ENCODE measurements at places on chromosomes 6 and 20.

GRCh38 chr6:107956586-107957307 lies 1.3 kb downstream of the SEC63 start:
- DNase-seq, result no peak

DNA sequence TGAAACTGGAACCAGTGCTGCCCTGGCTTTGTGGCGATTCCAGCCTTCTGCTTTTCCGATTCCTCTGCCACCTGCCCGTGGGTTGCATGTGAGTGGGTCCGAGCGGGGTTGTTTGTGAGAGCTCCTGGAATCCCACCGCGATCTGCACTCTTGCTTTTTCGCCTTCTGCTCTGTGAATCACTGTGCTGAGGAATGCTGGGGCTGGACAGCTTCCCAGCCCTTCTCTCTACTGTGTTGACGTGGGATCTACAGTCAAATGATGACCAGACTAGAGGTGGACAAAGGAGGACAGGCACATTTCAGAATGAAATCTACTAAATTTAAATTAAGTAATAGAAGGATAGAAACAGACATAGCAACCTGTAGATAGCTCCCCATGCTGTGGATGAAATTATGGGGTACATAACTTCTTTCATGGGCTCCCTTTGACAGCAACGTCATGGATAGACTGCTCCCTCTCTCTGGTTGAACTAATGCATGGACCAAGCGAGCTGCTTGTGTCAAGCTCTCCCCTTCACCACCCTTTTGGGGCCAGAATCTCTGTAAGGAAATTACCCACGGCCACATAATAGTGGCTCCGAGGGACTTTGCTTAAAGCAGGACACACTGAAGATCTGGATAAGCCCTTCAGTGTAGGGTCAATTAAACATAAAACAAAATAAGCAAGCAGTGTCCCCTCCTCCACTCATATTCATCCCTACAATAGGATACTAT lies 2.0 kb downstream of the FNDC1 start:
- DNase-seq, result no peak

- DNase-seq, result no peak
Observed at GRCh38 chr20:32078791-32079190, 26.7 kb downstream of the HCK start.

- DNase-seq, result no peak
Observed at GRCh38 chr6:4338884-4339283, 203.5 kb upstream of the ECI2 start.

DNA sequence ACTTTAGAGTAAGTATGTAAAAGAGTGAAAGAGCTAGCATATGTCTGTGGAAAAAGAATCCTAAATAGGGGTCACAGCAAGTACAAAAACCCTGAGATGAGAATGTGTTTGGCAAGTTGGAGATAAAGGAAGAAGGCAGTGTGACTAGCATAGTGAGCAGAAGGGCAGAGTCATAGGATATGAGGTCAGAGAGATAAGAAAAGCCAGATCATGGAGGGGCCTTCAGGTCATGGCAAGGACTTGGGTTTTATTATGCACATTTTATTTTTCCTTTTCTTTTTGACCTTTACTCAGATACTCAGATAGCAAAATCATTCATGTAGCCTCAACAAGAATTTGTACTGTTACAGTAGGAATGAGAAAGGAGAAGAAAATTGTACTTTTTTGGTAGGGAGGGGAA lies 138.0 kb downstream of the GJA1 start:
- no peak for DNase-seq

DNA sequence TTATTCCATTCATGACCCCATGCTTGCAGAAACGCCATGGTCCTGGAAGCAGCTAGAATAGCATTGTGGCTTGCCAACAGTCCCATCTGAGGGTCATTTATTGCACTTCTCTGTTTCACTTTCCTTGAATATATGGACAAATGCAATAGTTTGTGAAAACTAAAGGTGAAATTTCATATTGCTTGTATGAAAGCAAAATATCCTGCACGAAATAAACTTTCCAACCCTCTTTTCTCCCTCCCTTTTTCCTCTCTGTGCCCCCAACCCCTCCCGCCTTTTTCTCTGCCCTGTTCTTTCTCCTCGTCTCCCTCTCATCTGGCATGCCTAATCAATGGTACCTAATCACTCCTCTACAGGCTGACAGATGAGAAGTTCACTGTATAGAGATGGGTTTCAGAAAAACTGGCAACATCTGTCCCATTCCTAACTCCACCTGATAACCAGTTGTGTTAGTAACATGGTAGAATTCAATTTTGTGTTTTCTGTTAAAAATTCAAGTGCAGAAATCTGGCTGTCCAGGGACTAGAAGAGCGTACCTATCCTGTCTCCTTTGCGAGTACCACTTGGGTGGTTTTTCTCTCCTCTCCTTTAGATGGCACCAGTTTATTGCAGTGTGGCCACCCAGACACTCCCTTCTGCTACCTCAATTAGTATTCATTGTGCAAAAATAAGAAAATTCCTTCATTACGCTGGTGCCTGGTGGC lies 198.6 kb downstream of the FOXA2 start:
- DNase-seq, result peak; percentile 69

DNA sequence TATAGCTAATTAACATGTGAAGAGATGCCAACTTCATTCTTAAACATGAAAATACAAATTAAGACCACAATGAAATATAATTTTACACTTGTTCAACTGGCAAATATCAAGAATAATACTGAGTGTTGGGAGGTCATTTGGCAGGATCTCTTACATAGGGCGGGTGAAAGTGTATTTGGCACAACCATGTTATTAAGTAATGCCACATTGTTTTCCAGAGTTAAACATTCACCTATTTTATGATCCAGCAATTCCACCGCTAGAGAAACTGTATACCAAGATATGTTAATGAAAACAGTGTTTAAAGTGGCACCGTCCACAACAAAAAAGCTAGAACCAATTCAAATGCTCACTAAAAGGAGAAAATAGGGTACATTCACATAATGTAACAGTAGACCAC lies 14.1 kb downstream of the MOCS1 start:
- DNase-seq, result no peak

DNA sequence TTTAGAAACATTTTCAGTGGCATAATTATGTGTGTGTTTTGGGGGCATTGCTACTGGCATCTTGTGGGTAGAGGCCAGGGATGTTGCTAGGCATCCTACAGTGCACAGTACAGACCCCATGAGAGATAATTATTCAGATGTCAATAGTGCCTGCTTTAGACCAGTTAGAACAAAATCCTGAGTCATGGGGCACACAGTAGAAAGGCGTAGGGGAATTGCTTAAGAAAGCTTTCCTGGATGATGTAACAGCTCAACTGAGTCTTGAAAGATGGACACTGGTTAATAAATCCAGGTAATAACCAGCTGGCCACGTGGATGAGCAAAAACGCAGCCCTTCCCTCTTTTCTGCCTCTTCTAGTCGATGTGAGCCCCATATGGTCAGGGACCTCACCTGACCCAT lies 51.1 kb downstream of the KCNB1 start:
- DNase-seq, result no peak

DNA sequence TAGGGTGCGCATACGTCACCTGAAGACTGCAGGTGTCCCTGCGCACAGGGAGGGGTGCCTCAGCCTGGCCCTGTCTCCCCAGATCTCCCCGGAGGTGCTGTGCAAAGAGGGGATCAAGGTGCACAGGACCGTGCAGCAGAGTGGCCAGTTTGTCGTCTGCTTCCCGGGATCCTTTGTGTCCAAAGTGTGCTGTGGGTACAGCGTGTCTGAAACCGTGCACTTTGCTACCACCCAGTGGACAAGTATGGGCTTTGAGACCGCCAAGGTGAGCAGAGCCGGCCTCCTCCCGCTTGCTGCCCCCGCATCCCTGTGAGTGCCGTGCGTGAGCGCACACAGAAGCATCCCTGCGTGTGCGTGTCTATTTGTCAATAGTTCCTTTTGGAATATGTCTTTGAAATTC lies 150.7 kb downstream of the DTNBP1 start:
- DNase-seq, result no peak

DNA sequence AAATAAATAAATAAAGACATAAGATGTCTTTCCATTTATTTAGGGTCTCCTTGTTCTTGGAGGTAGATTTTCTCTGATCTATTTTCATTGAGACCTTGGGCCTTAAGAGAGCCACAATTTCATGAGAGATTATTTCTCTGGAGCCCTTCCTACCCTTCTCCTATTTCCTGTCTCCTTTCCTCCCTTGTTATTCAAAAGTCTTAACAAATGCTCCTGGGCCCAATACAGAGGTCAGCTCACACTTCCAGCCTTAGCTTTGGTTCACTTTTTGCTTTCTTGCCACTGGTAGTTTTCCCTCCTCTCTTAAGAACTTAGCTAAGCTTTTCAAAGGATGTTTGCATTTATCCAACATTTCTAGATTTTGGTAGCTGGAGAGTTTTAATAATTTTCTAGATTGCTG lies 44.0 kb downstream of the PTPRA start:
- no peak for DNase-seq

- no peak for DNase-seq
Observed at GRCh38 chr20:62822788-62823651, 6.2 kb downstream of the COL9A3 start.

- DNase-seq, result no peak
Observed at GRCh38 chr20:24792641-24793495, 156.2 kb upstream of the CST7 start.

- peak; percentile 41 for DNase-seq
Observed at GRCh38 chr6:111711476-111711875, 105.8 kb upstream of the TRAF3IP2 start.

DNA sequence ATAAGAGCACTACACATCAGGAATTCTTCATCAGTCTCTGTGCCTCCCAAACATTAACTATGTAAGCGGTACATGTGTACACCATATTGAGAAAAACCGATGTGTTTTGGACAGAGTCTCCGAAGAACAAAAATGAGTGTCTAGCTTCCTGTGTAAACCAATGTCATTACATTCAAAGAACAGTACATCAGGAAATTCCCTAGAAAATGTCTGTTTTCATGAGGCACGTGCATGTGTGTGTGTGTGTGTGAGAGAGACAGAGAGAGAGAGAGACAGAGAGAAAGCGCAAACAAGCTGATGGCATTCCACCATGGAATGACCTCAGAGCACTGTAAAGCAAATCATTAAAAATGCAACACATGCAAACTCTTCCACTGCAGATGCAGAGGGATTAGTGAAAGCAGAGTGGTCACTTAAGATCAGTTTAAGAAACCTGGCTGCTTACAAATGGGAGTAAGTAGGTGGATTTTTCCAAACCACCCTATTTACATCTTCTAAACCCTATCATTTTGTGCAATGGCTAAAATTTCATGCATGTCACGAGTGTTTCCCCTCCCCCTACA lies 133.9 kb downstream of the HIVEP2 start:
- DNase-seq, result no peak

DNA sequence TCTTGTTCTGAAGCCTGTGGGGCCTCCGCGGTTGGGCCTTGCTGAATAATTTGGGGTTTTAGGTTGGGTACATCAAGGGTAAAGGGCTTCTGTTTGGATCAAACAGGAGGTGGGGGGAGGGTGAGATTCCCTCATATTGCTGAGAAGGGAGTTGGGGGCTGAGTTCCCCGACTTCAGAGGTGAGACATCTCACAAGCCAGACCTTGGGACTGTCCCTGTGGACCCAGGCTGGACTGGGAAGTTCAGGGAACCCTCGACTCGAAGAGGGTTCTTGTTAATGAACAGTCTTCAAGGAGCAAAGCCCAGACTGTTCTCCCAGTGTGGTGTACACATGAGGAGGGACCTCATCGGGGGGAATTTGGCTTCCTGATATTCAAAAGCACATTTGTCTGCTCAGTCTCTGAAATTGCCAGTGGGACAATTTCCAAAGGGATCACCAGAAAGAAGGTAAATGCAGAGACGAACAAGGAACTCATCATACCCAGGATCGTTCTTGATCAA lies 118.5 kb downstream of the SYCP2 start:
- DNase-seq, result no peak

- no peak for DNase-seq
Observed at GRCh38 chr6:93916716-93917115, 497.4 kb upstream of the EPHA7 start.

DNA sequence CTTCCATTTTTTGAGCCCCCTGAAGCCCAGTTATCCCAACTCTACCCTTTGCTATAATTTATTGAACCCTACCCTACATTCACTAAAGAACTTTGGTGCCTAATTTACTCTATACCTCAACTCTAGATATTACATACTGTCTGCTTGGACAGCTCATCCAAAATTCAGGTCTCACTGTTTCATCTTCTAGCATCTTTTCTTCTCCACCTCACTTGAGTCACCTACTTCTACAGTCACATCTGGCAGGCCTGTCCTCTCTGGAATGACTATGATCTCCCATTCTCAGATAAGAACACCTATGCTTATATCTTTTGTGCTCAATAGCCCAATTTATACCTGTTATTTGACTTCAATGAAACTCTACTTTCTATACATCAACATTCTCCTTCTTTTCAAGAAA lies 58.0 kb downstream of the SHPRH start:
- DNase-seq, result no peak

DNA sequence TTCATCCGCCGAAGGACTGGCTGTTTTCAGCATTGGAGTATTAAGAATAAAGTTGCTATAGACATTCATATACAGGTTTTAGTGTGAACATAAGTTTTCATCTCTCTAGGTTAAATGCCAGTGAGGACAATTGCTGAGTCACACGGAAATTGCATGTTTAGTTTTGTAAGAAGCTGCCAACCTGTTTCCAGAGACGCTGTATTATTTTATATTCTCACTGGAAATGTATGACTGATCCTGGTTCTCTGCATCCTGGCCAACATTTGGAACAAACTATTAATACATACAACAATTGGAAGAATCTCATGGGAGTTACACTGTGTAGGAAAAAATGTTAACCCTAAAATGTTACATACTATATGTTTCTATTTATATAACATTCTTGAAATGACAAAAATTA lies 16.7 kb upstream of the TGM6 start:
- no peak for DNase-seq

GRCh38 chr6:33704215-33705066 lies 7.1 kb downstream of the UQCC2 start:
- DNase-seq, result no peak

GRCh38 chr6:84123186-84123585 lies 89.6 kb downstream of the MRAP2 start:
- DNase-seq, result no peak

DNA sequence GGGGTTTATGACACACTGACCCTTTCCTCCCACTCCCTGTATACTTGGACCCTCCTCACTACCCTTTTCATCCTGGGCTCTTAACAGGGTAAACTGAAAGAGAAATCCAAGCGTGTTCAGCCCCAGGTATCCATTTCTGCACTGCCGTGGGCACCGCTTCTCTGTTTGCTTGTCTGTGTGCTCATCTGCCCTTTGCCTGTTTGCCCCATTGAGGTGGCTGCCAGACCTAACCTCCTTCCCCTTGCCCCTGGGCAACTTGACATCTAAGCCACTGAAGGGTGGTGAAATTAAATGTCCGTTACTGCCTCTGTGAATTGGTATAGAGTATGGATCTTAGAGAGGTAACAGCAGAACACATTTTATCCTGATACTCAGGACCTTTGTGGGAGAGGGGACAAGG lies 38.7 kb downstream of the ACSS2 start:
- DNase-seq, result no peak

DNA sequence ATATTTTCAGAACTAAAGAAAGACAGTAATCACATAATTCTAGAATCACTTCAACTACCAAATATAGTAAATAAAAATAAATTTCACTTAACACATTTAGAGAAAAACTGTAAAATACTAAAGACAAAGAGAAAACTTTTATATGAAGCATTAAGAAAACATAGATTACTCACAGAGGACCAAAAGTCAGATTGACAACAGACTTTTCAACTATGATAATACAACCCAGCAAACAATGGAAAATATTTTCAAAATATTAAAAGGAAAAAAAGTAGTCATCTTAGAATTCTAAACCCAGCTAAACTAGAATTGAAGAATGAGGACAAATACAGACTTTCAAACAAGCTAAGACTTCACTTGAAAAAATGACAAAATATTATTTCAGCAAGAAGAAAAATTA lies 164.8 kb upstream of the ARID1B start:
- DNase-seq, result no peak

GRCh38 chr20:35360033-35360432 lies 51.7 kb downstream of the UQCC1 start:
- no peak for DNase-seq

All from NCI-H2081 (cell line).